ENCODE measurements at places on chromosomes 3 and 15. TPM values are rescaled to one million over a fixed set of nuclear protein-coding genes. Genes with fewer than 3 reads are reported as not detected.

The SCAANT1 gene
- not detected for polyA plus RNA-seq

The GOLGA8G gene
- 0.04 TPM for polyA plus RNA-seq

DNA sequence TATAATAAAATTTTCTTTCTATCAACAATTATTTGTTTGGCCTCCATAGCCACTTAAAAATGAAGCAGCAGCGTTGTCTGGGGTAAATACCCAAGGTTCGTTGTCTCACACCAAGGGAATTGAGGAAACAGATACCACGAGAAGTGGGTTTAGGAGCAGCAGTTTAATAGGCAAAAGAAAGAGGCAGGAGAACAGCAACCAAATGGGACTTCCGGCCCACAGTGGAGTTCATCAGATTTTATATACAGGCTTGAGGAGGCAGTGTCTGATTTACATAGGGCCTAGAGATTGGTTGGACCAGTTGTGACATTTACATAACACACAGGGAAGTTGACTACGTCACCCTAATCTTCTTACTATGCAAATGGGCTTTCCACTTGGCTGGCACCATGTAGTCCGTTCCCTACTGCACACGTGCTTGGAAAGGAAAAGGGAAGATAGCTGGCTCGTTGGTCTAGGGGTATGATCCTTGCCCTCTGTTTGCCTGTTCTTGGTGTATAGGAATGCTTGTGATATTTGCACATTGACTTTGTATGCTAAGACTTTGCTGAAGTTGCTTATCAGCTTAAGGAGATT is 61.5 kb upstream of the SETMAR start:
- DNase-seq: no peak

DNA sequence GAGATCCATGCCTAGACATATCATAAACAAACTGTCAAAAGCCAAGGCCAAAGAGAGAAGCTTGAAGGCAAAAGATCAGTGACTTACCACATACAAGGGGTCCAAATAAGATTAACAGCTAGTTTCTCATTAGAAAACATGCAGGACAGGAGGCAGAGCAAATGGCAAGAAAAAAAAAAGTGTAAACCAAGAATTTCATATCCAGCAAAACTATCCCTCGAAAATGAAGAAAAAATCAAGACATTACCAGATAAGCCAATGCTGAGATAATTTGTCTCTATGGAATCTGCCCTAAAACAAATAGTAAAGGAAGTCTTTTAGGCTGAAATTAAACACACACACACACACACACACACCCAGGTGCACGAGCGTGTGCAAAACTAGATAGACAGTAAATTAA is 99.6 kb upstream of the NSMCE3 start:
- DNase-seq: no peak

- DNase-seq: peak; percentile 23
These were observed 84.7 kb downstream of the SEC22A start for GRCh38 chr3:123286308-123287023.

DNA sequence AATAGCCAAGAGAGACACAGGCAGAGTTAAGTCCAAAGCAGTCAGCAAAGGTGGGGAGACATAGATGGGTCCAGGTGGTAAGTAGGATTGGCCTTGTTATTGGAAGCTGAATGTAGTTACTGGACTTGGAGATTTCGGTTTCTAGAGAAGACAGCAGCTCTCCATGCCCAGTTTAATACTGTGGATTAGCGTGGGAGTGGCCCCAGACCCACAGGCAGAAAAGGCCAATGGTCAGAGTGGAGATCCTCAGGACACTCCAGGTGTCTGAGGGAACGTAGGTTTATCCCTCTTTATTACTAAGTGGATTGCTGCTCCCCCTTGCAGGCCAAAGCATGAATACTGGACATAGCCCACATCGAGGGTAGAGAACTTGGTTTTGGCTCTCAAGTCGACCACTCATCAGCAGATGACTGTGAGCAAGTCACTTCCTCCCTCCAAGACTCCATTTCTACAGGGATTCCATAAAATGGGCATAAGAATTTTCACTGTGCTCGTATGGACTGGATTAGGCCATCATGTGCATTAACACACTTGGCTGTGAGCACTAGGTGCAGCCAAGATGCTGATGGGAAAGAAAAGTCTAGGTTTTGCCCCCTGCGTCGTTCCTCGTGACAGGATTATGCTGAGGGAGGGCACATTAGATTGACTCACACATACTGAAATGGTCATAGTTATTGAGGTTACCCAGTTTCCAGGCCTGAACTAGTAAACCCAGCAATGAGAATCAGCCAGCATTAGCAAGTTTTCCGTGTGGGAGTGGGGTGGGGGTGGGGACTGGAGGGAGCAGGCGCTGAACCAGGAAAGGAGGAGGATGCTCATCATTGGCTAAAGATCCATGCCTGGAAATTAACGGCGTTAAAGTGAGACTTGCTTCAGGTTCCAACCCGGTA is 225.2 kb upstream of the TPRG1 start:
- no peak for DNase-seq

DNA sequence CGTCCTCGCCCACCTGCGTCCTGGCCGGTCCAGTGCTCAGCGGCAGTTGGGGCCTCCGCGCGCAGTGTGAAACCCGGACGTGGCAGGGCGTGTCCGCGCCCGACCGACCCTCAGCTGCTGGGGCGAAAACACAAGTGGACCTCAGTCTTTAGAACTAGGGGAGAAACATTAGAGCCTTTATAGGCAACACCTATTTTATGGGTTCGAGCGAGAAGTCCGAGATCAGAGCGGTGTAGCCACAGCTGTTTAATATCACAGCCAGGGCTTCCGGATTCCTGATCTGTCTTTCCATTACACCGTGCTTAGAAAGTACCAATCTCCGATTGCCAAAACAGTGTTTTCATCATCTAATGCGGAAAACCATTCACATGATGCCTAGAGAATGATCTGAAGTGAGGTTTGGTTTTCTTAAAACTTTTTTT is 506 bp downstream of the RAD51 start:
- peak; percentile 16 for DNase-seq

Measured in muscle of back (tissue), 13 donors.